ENCODE measurements at places on chromosomes 6 and 20.

DNA sequence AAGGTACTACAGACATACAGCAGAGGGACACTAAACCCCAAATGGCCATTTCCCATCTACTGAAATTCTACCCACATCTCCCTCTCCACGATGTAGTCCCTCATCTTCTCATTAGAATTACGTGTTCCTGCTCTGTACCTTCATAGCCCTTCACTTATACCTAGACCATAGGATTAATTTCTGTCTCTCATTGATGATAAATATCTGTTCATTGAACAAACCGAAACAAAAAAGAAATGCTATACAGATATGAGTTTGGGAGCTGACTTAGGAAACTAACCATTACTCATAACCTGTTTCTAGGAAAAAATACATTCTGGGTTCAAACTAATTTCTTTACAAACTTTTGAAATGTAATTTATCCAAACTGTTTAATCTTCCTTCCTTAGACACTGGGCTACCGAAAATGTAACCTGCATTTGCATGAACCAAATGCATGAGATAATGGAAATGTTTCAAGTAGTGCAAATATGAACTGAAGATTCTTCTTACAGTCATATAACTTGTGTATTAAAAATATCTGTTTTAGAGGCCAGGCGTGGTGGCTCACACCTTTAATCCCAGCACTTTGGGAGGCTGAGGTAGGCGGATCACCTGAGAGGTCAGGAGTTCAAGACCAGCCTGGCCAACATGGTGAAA is 85.3 kb downstream of the GJA10 start:
- no peak for DNase-seq

GRCh38 chr6:145155873-145156782 is 579.2 kb downstream of the EPM2A start:
- DNase-seq: no peak

DNA sequence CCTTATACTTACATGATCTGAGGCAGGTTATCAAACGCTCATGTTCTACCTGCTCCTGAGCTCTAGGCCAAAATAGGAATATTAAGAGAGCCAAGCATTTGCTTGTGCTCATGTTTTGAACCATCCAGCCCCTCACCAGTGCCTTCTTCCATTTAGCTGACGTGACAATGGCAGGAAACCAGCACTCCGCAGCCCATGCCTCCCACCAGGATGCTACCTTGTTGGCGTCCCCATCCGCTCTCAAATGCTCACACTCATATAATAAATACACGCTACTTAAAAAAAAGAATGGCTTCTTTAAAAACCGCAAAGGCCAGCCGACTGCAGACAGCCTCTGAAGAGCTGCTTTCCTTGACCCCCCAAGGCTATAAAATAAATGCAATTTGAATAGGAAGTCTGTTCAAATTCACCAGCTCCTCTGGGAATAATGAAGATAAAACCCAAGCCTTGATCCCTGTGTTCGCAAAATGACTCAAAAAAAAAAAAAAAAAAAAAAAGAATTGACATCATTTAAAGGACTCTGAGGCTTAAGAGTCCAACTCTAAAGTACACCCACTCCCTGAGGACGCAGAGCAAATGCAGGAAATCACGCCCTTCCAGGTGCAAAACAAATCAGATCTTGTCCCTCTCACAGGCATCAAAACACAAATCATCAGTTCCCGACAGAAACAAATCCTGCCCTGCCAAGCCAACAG is 29.0 kb downstream of the RNASET2 start:
- DNase-seq: no peak

- no peak for DNase-seq
Observed at GRCh38 chr20:16785226-16785625, 37.1 kb downstream of the OTOR start.

DNA sequence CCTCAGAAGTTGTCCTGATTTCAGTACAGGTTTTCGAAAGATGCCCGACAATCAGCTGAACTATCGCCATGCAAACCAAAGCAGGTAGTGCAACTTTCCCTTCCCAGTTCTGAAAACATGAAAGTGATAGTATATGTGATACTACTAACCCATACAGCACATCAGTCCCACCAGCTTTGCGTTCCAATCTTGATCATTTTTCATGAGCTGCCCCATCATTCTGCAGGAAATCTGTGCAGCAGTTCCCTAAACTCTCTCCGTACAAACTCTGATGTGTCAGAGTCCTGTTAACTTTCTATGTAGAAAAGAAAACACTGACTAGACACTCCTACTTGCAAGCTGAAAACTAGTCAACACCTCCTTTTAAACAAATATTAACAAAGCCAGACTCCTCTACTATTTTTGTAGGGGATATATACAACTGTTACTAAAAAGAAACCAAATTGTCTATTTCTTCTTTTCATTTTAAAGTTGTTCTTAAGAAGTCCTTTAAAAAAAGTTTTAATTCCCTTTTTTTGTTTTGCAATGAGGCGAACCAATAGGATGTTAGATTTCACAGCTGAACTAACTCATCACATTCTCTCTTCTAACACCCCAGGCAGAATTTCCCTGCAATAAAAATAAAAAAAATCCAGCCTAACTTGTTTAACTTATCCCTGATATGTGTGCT is 99.6 kb upstream of the DST start:
- DNase-seq: no peak

GRCh38 chr6:52376763-52377162 is 14.8 kb downstream of the PAQR8 start:
- DNase-seq: no peak

DNA sequence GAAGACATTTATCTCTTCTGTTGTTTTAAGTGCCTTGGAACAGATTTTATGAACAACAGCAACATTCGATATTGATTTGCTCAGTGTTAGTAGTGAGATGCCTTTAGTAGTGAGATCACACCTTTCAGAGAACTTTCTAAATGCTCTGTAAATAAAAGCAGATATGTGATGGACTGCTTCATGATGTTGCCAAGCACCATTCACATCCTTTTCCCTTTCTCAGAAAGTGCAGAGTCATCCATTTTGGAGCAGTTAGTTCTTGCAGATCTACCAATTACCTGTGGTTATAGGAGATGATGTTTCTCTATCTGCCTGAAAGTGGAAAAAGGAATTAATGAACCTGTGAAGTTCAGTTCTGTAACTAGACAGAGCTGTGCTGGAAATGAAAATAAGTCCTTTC is 27.0 kb downstream of the CBFA2T2 start:
- DNase-seq: no peak

DNA sequence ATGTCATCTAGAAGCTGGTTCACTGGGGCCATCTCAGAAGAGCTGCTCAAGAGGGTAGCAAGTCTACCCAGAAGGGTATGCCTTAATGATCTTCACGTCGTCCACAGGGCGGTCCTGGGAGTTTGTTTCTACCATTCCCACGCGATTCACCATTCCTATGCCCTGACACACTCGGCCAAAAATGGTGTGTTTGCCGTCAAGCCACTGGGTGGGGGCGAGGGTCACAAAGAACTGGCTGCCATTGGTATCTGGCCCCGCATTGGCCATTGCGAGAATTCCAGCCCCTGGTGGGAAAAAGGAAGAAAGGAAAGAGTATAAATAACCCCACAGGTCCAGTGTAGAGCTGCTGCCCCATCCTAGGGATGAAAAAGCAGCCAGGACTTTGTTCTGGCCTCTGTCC is 16.5 kb upstream of the CPNE5 start:
- DNase-seq: no peak

DNA sequence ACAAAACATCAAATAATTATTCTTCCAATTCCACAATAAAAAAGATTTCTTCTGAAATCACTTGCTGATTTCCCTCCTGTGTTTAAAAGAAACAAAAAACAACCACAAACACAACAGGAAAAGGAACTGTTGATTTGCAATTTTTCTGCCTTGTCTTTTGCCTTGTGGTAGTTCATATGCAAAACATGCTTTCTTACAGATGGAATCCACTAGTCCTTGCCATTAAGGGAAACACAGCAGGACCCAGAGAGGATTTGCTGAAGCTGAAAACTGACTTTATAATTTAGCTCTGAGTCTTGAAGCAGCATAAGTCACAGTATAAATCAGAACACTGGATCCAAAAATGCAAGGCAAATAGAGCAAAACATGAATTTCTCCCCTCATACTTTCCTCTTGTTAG is 328.8 kb downstream of the PHF3 start:
- DNase-seq: no peak

- no peak for DNase-seq
Observed at GRCh38 chr20:1576641-1577040, 19.1 kb upstream of the SIRPD start.

DNA sequence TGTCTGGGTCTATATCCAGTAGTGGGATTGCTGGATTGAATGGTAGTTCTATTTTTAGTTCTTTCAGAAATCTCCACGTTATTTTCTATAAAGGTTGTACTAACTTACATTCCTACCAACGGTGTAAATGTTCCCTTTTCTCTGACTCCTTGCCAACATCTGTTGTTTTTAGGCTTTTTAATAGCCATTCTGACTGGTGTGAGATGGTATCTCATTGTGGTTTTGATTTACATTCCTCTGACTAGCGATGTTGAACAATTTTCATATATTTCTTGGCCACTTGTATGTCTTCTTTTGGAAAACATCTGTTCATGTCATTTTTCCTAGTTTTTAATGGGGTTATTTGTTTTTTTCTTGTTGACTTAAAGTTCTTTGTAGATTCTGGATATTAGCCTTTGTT is 99.3 kb downstream of the BMP2 start:
- DNase-seq: no peak

DNA sequence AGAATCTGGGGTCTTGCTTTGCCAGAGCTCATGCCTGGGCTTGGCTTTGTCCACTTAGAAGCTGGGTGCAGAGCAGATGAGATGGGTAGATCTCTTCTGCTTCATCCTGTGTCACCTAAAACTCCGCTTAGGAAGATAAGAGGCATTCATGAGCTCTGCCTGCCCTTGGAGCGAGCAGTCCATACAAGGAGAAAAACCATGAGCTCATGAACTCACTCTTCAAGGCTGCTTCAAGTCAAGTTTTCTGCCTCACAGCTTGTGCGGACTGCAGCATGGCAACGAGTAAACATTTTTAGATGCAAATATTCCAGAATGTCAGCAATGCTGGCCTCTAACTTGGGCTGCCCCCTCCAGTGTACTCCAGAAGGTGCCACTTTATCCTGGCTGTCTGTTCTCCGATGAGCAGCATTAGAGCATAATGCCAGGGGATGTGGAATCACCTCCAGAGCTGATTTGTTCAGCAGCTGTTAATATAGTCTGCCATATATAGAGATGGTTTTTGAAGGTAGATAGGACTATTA is 10.7 kb upstream of the UQCC2 start:
- no peak for DNase-seq

DNA sequence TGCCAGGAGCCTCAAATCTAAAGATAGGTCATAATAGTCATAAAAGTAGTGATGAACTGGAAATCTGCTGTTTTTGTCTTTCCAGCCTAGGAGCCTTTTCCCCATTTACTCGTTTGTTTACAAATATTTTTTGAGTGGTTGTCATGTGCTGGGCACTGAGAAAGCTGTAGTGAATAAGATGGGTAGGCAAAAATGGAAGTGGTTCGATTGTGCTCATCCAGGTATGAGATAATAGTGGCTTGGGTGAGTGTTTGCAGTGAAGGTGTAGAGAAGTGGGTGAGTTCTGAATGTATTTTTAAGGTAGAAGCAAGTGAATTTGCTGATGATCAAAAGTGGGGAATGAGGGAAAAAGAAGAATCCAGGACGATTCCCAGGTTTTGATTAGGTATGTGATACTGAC is 53.0 kb downstream of the CARMIL1 start:
- DNase-seq: no peak

GRCh38 chr6:44800171-44800783 is 412.8 kb downstream of the CDC5L start:
- DNase-seq: no peak

DNA sequence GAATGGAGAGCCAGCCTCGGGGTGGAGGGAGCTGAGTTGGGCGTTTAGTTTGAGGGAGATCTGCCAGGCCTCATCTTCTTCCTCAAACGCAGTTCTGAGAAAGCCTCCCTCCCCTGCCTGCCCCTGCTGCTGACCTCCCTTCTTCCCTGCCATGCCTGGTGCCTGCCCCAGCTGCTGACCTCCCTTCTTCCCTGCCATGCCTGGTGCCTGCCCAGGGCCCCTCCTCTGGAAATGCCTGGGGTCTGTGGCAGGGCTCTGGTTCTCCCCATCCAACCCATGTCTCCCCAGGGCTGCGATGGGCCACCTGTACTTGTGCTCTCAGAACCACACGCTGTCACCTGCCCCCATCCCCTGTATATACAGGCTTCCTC is 114.6 kb downstream of the VEGFA start:
- no peak for DNase-seq

DNA sequence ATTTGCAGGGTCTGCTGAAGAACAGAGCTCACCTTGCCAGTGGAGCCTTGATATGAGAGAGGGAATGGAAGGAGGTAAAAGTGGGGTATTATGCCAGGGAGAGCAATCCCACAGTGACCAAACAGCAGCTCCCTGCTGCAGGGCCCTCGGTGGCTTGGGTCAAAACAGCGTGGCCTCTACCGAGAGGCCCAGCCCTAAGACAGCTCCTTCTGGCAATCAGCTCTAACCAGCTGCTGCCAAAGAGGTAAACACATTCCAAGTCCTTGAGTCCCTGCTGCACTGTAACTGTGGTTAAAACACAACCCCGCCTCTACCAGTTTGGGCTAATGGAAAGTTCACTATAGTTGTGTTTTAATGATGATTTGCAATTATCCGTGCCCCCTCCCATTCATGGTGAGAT is 1.4 kb upstream of the DAAM2 start:
- DNase-seq: no peak

- DNase-seq: no peak
Observed at GRCh38 chr6:98782772-98783171, 51.6 kb upstream of the POU3F2 start.

GRCh38 chr6:6729971-6730370 is 141.5 kb downstream of the LY86 start:
- no peak for DNase-seq

GRCh38 chr6:85490516-85491248 is 40.8 kb downstream of the NT5E start:
- no peak for DNase-seq

GRCh38 chr6:21189759-21190158 is 403.8 kb upstream of the SOX4 start:
- no peak for DNase-seq

- DNase-seq: no peak
Observed at GRCh38 chr20:54110457-54110856, 40.1 kb upstream of the BCAS1 start.

DNA sequence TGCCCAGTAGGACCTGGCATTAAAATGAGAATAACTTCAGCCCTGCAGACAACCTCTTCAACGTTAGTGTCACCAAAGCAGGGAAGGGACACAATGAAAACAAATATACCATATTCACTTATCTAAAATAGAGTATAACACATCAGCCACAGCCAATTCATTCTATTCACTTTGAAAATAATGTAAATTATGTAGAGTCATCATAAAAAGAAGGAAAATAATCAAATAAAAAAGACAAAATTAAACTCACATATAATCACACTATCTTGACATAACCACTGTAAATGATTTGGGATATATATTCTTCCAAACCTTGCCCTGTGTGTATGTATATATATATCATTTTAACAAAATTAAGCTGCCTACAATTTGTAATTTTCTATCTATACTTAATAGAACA is 78.1 kb upstream of the HEY2 start:
- no peak for DNase-seq

All from NCI-H2107 (cell line).